ENCODE measurements at places on chromosomes 1 and 21. TPM values are rescaled to one million over a fixed set of nuclear protein-coding genes. Genes with fewer than 3 reads are reported as not detected.
A peak's percentile ranks its signal among the peaks of the same experiment; 100 is the strongest.

DNA sequence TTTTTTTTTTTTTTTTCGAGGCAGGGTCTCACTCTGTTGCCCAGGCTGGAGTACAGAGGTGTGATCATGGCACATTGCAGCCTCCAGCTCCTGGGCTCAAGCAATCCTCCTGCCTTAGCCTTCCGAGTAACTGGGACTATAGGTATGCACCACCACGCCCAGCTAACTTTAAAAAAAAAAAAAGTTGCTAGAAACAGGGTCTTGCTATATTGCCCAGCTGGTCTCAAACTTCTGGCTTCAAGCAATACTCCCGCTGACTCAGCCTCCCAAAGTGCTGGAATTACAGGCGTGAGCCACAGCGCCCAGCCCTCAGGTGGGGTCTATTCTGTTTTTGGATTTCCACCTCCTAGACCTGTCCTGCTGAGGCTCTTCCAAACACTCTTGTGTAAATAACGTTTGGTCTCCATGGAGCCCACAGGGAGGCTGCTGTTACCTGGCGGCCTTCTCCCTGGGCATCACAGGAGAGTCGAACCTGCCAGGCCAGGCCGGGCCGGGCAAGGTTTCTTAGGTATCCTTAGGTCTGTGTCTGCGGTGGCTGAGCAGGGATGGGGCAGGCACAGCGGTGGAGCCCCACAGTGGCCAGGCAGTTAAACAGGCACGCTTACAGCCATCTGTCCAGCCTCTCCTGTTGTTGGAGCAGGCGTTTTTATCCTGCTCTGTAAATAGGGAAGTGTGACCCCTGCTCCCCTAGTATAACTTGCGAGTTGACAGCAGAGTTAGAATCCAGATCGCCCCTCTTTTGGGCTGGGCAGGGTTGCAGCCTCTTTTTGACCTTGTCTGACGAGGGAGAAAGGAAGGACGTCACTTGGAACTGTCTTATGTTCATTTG is 18.8 kb downstream of the PLEKHM2 start:
- peaks cover 32% of the 10 kb centered on the region for H3K4me1 ChIP-seq
- peaks cover 8% of the 10 kb centered on the region for H3K36me3 ChIP-seq
- H3K27me3 ChIP-seq = no peaks in the 10 kb centered on the region
- H3K4me3 ChIP-seq = no peak overlapping the region

DNA sequence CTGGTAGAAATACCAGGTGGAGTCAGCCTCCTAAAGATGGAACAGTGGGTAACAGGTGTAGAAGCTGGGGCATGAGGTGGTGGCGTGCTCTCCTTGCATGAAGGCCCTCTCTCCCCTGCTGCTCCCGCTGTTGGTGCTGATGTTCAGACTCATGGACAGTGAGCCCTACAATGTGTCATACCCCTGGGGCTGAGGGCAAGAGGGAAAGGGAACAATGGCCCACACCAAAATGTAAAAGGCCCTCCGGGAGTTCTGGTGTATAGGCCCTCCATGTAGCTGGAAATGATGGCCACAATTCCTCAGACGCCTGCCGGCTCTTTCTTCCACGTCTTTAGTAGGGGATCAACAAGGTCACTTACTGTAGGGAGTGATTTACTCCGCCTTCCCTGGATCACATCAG is 194.9 kb downstream of the DYRK1A start:
- peaks cover 14% of the 10 kb centered on the region for H3K4me1 ChIP-seq
- no peak overlapping the region for H3K27ac ChIP-seq
- no peak for DNase-seq
- H3K27me3 ChIP-seq = no peaks in the 10 kb centered on the region

DNA sequence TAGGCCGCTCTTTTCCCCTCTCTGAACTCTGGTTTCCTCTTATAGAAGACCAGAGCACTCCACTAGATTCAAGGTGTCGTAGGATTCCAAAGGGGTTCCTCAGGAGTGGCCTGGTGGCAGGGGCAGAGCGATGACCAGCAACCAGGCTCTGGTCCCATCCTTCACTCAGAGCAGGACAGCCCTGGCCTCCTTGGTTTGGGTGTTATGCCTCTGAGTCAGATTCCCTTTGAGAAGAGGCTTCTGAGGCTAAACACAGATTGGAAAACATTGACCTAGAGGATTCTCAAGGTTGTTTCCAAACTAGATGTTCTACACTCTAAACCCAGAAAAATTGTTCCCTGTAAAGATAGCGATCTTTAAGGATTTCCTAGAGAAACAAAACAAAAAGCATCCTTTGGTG is 49.8 kb upstream of the IKBKE start:
- H3K27ac ChIP-seq = no peak overlapping the region
- DNase-seq = no peak
- no peaks in the 10 kb centered on the region for H3K4me1 ChIP-seq
- H3K4me3 ChIP-seq = no peak overlapping the region
- H3K27me3 ChIP-seq = no peaks in the 10 kb centered on the region
- H3K36me3 ChIP-seq = peaks cover 80% of the 10 kb centered on the region

Gene ADGRL4
- polyA plus RNA-seq = 12.4 TPM

Gene BROX
- polyA plus RNA-seq = 41.5 TPM

DNA sequence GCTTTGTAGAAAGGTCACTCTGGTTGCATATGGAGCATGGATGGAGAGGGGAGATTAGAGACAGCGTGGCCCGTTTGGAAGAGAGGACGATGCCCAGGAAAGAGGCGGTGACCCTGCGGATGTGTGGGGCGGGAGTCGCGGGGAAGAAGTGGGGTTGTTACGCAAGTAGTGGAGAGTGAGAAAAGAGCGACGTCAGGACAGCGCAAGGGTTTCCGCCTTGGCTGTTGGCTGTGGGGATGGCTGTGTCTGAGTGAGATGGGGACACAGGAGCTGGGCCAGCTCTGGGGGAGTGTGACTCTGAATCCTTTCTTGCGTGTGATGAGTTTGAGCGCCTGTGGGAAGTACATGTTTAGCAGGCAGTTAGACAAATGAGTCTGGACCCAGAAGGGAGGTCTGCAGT is 3.8 kb downstream of the B4GALT2 start:
- peaks cover 15% of the 10 kb centered on the region for H3K4me1 ChIP-seq
- H3K27me3 ChIP-seq = no peaks in the 10 kb centered on the region
- DNase-seq = no peak
- H3K4me3 ChIP-seq = no peak overlapping the region

DNA sequence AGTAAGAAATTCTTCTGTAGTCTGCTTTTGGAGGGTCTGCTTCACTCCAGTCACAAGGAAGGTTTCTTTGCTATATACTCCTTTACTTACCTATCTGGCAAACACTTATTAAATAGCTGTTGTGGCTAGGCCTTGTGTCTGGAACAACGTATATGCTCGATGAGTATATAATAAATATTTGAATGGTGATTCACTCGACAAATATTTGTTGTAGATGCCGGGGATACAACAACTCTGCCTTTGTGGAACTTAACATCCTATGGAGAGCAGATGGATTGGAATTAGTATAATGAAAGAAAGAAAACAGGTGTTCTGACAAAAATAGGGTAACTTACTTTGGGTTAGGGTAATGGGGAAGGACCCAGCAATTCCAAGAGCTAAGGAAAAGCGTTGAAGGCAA is 31.1 kb downstream of the KPNA6 start:
- no peak overlapping the region for H3K27ac ChIP-seq
- H3K4me3 ChIP-seq = no peak overlapping the region
- H3K36me3 ChIP-seq = no peaks in the 10 kb centered on the region
- DNase-seq = no peak
- no peaks in the 10 kb centered on the region for H3K27me3 ChIP-seq

- H3K27me3 ChIP-seq = no peaks in the 10 kb centered on the region
- H3K27ac ChIP-seq = no peak overlapping the region
- no peaks in the 10 kb centered on the region for H3K4me1 ChIP-seq
- DNase-seq = no peak
- H3K4me3 ChIP-seq = no peak overlapping the region
- H3K36me3 ChIP-seq = no peaks in the 10 kb centered on the region
Measured at GRCh38 chr21:40757366-40757765, 89.6 kb downstream of the DSCAM start.

GRCh38 chr1:19346026-19346425 is 33.9 kb downstream of the SLC66A1 start:
- no peaks in the 10 kb centered on the region for H3K36me3 ChIP-seq
- no peak overlapping the region for H3K27ac ChIP-seq
- no peak overlapping the region for H3K4me3 ChIP-seq
- DNase-seq = no peak

DNA sequence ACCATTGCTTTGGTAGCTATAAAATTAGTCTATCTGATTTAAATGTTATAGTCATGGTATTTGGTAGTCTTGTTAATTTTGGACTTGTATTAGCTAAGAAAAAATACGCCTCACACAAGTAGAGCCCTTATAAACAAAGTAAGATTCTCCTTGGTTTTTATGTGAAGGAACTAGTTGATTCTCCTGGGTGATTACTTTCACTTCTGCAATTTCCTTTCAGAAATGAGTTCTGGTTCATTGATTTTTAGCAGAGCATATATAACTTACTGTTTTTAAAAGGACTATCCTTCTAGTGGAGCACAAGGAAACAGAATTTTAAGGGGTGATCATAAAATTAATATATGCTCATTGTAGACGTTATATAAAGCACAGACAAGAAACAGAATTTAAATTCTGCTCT is 120.1 kb downstream of the BACH1 start:
- H3K27me3 ChIP-seq = no peaks in the 10 kb centered on the region
- H3K4me3 ChIP-seq = no peak overlapping the region
- no peak for DNase-seq
- H3K36me3 ChIP-seq = no peaks in the 10 kb centered on the region

Gene RAB3GAP2
- polyA plus RNA-seq = 36.6 TPM

Gene LAMTOR5
- 114 TPM for polyA plus RNA-seq

DNA sequence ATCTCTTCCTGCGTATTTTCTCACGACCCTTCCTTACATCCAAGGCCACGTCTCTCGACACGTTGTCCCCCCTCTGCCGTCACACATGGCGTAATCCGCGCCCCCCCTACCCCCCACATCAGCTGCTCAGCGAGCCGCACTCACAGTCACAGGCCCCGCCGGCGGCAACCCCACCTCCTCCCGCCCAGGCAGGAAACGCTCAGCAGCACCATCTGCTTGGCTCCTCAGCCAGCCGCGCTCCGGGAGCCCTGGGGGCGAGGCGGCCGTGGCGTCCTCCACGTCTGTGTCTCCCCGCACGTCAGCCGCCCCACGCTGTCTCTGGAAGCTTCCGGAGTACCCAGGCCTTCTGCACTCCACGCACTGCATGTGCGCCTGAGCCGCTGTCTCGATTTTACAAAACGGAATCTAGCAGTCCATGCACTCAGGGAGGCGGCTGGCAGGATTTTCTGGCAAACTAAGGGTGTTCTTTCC is 64.6 kb downstream of the SIK1 start:
- H3K27me3 ChIP-seq = peaks cover 17% of the 10 kb centered on the region
- H3K27ac ChIP-seq = peak overlapping the region; percentile 64
- DNase-seq = no peak
- H3K4me3 ChIP-seq = no peak overlapping the region
- H3K36me3 ChIP-seq = no peaks in the 10 kb centered on the region

- H3K27ac ChIP-seq = no peak overlapping the region
- no peak for DNase-seq
- H3K36me3 ChIP-seq = no peaks in the 10 kb centered on the region
- H3K4me1 ChIP-seq = peaks cover 4% of the 10 kb centered on the region
- H3K27me3 ChIP-seq = no peaks in the 10 kb centered on the region
- H3K4me3 ChIP-seq = no peak overlapping the region
Measured at GRCh38 chr1:3776231-3776961, 3.8 kb downstream of the SMIM1 start.

DNA sequence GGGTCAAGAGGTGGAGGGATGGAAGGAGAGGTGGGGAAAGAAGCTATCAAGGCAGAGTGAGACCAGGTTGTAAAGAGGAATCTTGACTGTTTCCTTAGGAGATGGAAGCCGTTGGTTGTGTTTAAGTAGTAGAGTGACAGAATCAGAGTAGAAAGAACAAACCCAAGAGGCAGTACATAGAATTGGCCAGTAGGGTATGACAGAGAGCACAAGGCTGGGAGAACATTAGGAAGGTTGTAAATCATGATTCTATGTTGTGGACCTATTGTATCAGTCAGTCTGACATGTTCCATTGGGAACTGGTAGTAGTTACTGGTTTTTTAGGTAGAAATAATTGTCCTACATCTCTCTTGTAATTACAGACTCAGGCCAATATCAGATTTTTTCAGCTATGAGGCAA is 486.9 kb upstream of the USP24 start:
- DNase-seq = no peak
- H3K4me1 ChIP-seq = no peaks in the 10 kb centered on the region
- H3K4me3 ChIP-seq = no peak overlapping the region
- H3K27me3 ChIP-seq = no peaks in the 10 kb centered on the region
- no peaks in the 10 kb centered on the region for H3K36me3 ChIP-seq

DNA sequence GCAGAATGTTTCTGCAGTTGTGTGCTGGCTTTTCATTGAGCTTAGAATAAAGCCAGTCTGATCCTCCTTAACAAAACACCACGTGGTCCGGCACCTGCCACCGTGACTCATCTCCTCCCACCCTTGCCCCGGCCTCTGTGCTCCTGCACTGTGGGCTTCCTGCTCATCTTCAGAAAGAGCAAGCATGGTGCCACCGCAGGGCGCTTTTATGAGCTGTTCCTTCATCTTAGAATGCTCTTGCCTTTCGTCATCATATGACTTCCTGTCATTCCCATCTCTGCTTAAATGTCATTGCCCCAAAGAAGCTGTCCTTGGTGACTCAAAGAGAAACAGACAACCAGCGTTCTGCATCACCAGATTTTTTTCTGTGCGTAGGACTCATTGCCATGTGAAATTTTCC is 117.8 kb downstream of the HHAT start:
- no peaks in the 10 kb centered on the region for H3K27me3 ChIP-seq
- H3K4me1 ChIP-seq = no peaks in the 10 kb centered on the region
- H3K27ac ChIP-seq = no peak overlapping the region
- no peak for DNase-seq

Gene USP25
- 47.1 TPM for polyA plus RNA-seq

Gene PCP4
- 6.6 TPM for polyA plus RNA-seq

- no peaks in the 10 kb centered on the region for H3K36me3 ChIP-seq
- peaks cover 30% of the 10 kb centered on the region for H3K4me1 ChIP-seq
- no peak for DNase-seq
- H3K27me3 ChIP-seq = no peaks in the 10 kb centered on the region
Measured at GRCh38 chr1:192160196-192160595, 1.9 kb downstream of the RGS18 start.

- H3K36me3 ChIP-seq = no peaks in the 10 kb centered on the region
- H3K27me3 ChIP-seq = peaks cover under 1% of the 10 kb centered on the region
- H3K4me1 ChIP-seq = peaks cover 73% of the 10 kb centered on the region
- H3K27ac ChIP-seq = peak overlapping the region; percentile 85
- no peak for DNase-seq
- no peak overlapping the region for H3K4me3 ChIP-seq
Measured at GRCh38 chr1:161185732-161186311, 8.5 kb upstream of the B4GALT3 start.

DNA sequence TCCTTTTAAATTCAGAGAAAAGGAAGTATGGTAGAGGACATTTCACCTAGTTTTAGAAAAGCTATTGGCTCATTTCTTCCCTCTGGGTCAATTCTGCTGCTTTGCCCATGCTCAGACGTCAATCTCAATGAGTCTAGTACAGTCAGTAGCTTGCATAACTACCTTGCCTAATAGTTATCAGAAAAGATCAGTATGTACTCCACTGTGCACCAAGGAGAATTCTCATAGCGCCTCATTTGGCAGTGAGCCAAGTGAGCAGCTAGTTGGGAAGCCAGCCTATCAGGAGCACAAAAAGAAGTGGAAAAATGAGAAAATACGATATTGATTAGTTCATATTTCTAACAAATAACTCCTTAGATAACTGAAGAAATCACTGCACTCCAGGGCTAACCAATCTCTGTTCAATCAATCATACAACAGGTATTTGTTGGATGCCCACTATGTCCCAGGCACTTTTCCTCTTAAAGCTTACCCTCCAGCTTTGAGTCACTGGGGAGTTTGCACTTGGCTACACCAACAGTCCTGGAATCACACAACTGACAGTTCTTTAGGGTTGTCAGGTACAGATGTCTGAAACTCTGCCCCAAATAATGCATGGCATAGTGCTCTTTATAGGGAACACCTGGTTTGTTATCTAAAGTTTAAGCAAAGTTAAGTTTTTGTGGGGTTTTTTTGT is 50.2 kb downstream of the PRDX6 start:
- H3K36me3 ChIP-seq = no peaks in the 10 kb centered on the region
- no peaks in the 10 kb centered on the region for H3K27me3 ChIP-seq
- no peak overlapping the region for H3K4me3 ChIP-seq
- H3K27ac ChIP-seq = no peak overlapping the region
- no peak for DNase-seq
